Neural cell (in vitro differentiated cells): ENCODE measurements at places on chromosomes 6 and 20. TPM values are rescaled to one million over a fixed set of nuclear protein-coding genes. Genes with fewer than 3 reads are reported as not detected.

The IPCEF1 gene
- 2.3 and 3.9 TPM in 2 replicates for polyA plus RNA-seq

The C20orf202 gene
- polyA plus RNA-seq: 0.62 and 0.84 TPM in 2 replicates

The PHACTR3 gene
- 1.3 and 1.6 TPM in 2 replicates for polyA plus RNA-seq

The RAB44 gene
- not detected in 2 replicates for polyA plus RNA-seq

The AGPAT4 gene
- polyA plus RNA-seq: 42.6 and 49.3 TPM in 2 replicates

The XPO5 gene
- 28.5 and 36.0 TPM in 2 replicates for polyA plus RNA-seq

The SDCBP2 gene
- 3.1 and 5.2 TPM in 2 replicates for polyA plus RNA-seq

The IBTK gene
- polyA plus RNA-seq: 53.6 and 64.6 TPM in 2 replicates

The FNDC11 gene
- polyA plus RNA-seq: 1.9 and 5.2 TPM in 2 replicates

The CAGE1 gene
- polyA plus RNA-seq: not detected in 2 replicates

The MAP3K7 gene
- polyA plus RNA-seq: 66.1 and 71.6 TPM in 2 replicates

The C6orf163 gene
- polyA plus RNA-seq: 1.8 and 3.4 TPM in 2 replicates

The WFDC5 gene
- polyA plus RNA-seq: not detected in 2 replicates

The MYLIP gene
- 8.1 and 10.9 TPM in 2 replicates for polyA plus RNA-seq

The TAGAP gene
- polyA plus RNA-seq: not detected in 2 replicates

The GABRR1 gene
- polyA plus RNA-seq: 0.36 TPM in 1 of 2 replicates, not detected in the other

The ADGB gene
- not detected in 2 replicates for polyA plus RNA-seq

The AHCY gene
- 37.1 and 47.8 TPM in 2 replicates for polyA plus RNA-seq

The MROH8 gene
- 2.5 and 3.2 TPM in 2 replicates for polyA plus RNA-seq

The PNPLA1 gene
- 0.26 TPM in 1 of 2 replicates, not detected in the other for polyA plus RNA-seq

The FGD2 gene
- polyA plus RNA-seq: not detected in 2 replicates

The EBF4 gene
- polyA plus RNA-seq: 10.3 and 13.2 TPM in 2 replicates

The COL21A1 gene
- polyA plus RNA-seq: 0.25 TPM in 1 of 2 replicates, not detected in the other

The ADGRF5 gene
- not detected in 2 replicates for polyA plus RNA-seq

The BTN3A1 gene
- 31.3 and 38.2 TPM in 2 replicates for polyA plus RNA-seq
